ENCODE measurements at places on chromosomes 12 and 14. TPM values are rescaled to one million over a fixed set of nuclear protein-coding genes. Genes with fewer than 3 reads are reported as not detected.

Gene IRAK3
- total RNA-seq = 0.91 TPM

Gene TMEM179
- total RNA-seq = 0.39 TPM

Gene RTN1
- not detected for total RNA-seq

Gene LYSET
- 31.9 TPM for total RNA-seq

Gene LYZ
- not detected for total RNA-seq

Gene ARG2
- total RNA-seq = 1.9 TPM

Gene NEDD1
- 21.4 TPM for total RNA-seq

Gene ITGB7
- 0.35 TPM for total RNA-seq

Gene PLXNC1
- total RNA-seq = 0.06 TPM

Gene ST8SIA1
- not detected for total RNA-seq

Gene TAS2R7
- not detected for total RNA-seq

Gene CFAP251
- 0.96 TPM for total RNA-seq

Gene SLC39A5
- not detected for total RNA-seq

Gene KRT86
- 44.4 TPM for total RNA-seq

Gene OTX2
- not detected for total RNA-seq

Gene SOAT2
- 0.24 TPM for total RNA-seq

Gene TBX3
- total RNA-seq = 38.2 TPM

Gene RNASE7
- not detected for total RNA-seq

Gene AGAP2
- total RNA-seq = 0.23 TPM

Gene DDX23
- total RNA-seq = 73.6 TPM

Gene AJUBA
- 36.1 TPM for total RNA-seq

Gene SLC48A1
- 25.1 TPM for total RNA-seq

Gene EPYC
- total RNA-seq = not detected

Gene KIF5A
- 0.29 TPM for total RNA-seq

Gene PPP4R4
- 0.21 TPM for total RNA-seq

Gene OASL
- 3.3 TPM for total RNA-seq

Gene PGF
- total RNA-seq = 4.2 TPM

Gene CCNT1
- 11.7 TPM for total RNA-seq

Gene PPP1R1A
- total RNA-seq = not detected

Gene LALBA
- not detected for total RNA-seq

Gene VWF
- 0.17 TPM for total RNA-seq

Gene RPGRIP1
- 0.26 TPM for total RNA-seq

Gene TSPAN8
- not detected for total RNA-seq

Gene SERPINA3
- 15.9 TPM for total RNA-seq

Gene CNTN1
- total RNA-seq = 35.1 TPM

Gene RPS6KA5
- 4.6 TPM for total RNA-seq

Gene TSPAN9
- total RNA-seq = 35.2 TPM

Measured in A549 treated with Mapracorat at 1 μM for 4 hours (cell line).